ENCODE measurements at places on chromosomes 2 and 18.
A peak's percentile ranks its signal among the peaks of the same experiment; 100 is the strongest.

- H3K4me3 ChIP-seq = no peak overlapping the region
- H3K4me1 ChIP-seq = no peaks in the 10 kb centered on the region
- no peaks in the 10 kb centered on the region for H3K27me3 ChIP-seq
- no peak for DNase-seq
- H3K36me3 ChIP-seq = no peaks in the 10 kb centered on the region
These were observed 7.9 kb upstream of the NR4A2 start for GRCh38 chr2:156340377-156340776.

- no peak overlapping the region for H3K4me3 ChIP-seq
- no peaks in the 10 kb centered on the region for H3K27me3 ChIP-seq
- no peak overlapping the region for H3K27ac ChIP-seq
- DNase-seq = no peak
- H3K4me1 ChIP-seq = peaks cover 4% of the 10 kb centered on the region
These were observed 27.6 kb downstream of the RNU4ATAC start for GRCh38 chr2:121558329-121558728.

DNA sequence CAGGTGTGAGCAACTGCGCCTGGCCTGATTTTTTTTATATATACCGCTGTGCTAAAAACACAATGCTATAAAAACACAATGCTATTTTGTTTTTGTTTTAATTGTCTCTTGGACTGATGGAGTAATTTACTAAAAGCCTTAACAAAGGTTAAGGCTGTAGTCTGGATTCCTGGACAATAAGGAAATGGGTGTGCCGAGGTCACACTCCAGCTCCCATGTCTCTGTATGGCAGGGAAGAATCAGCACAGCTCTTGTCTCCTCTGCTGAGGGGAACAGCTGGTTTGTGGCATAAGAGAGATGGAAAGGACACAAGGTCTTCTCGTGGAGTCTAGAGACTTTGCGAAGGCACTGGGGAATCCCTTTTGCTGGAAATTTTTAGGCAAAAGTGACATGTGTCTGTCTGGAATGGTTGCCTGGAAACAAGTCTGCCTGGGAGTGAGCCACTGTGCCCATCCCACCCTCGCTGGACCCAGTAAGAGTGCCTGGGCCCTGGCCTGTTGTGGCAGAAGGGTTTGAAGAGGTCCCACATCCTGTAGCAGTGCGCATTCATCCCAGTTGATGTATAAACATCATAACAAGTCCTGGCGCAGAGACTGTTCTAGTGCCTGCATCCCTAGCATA, 73.1 kb downstream of the MAPK4 start:
- no peak for DNase-seq
- no peaks in the 10 kb centered on the region for H3K4me1 ChIP-seq
- no peaks in the 10 kb centered on the region for H3K27me3 ChIP-seq
- H3K27ac ChIP-seq = no peak overlapping the region
- no peaks in the 10 kb centered on the region for H3K36me3 ChIP-seq

GRCh38 chr2:192499476-192499875, 304.7 kb upstream of the TMEFF2 start:
- no peak overlapping the region for H3K27ac ChIP-seq
- no peaks in the 10 kb centered on the region for H3K27me3 ChIP-seq
- H3K4me3 ChIP-seq = no peak overlapping the region
- DNase-seq = peak; percentile 6
- no peaks in the 10 kb centered on the region for H3K36me3 ChIP-seq

- H3K27me3 ChIP-seq = no peaks in the 10 kb centered on the region
- H3K4me3 ChIP-seq = no peak overlapping the region
- no peaks in the 10 kb centered on the region for H3K36me3 ChIP-seq
- H3K27ac ChIP-seq = no peak overlapping the region
- no peak for DNase-seq
- peaks cover 2% of the 10 kb centered on the region for H3K4me1 ChIP-seq
These were observed 24.8 kb upstream of the VIT start for GRCh38 chr2:36671731-36672130.

DNA sequence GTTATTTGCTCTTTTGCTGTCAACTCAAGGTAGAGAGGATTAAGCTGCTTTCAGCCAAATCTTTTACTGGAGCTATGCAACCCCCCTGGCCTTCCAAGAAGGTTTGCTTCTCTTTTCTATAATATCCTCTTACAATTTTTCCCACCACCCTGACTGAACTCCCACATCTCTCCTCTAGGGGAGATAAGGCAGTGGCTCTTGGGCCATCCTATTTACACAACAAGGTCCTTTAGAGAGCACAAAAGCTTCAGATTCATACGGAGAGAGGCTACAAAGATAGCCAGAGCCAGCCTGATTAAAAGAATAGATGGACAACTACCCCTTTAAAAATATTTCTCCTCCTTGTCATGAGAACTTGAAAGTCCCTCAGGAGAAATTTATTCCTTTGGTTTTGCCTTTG, 95.7 kb downstream of the TPGS2 start:
- no peaks in the 10 kb centered on the region for H3K36me3 ChIP-seq
- no peak overlapping the region for H3K27ac ChIP-seq
- H3K4me1 ChIP-seq = no peaks in the 10 kb centered on the region
- H3K27me3 ChIP-seq = no peaks in the 10 kb centered on the region

DNA sequence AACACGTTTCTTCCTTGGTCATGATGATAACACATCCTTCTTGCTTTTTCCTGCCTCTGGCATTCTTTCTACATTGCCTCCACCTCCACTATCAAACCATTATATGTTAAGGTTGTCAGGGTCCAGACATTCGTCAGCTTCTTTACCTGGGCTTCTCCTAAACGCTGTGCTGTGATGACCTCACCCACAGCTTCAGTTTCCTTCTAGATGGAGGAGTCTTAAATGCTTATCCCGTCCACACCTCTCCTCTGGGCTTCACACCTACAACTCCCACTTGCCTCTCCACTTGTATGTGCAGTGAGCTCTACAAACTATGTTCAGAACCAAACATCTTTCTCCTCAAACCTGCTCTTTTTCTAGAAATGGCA, 666 bp upstream of the STAT1 start:
- no peak for DNase-seq
- H3K36me3 ChIP-seq = no peaks in the 10 kb centered on the region
- no peak overlapping the region for H3K27ac ChIP-seq

DNA sequence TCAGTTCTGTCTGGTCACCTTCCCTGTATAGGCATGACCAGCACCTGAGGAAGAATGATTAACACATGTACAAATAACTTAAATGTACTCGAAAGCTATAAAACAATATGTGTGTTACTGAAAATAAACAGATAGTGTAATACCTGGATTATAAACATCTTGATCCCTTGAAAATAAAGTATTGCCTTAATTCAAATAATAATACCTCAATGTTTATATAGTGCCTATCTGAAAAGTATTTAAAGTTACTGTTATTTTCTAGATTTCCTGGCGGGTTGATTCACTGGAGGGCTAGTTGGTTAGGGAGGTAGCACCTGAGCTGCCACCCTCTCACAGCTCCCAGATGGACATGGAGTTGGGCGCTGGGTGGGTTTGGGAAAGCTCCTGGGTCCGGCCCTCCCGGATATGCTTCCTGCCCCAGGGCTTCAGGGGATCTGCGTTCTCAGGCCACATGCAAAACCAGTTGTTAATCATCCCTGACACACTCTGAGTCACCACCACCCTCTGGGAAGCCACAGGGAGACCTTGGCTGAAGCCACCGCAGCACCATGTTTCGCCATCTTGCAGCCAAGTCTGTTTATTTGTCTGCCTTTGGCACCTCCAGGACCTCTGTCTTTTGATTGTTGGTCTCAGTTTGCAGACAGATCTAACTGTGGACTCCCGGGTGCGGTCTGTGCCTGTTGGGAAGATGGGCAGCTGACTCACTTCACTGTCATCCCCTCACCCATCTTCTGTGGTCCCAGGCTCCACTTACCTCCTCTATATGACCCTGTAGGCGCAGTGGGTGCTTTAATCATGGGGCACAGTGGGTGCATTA, 35.3 kb downstream of the RAB31 start:
- H3K4me3 ChIP-seq = no peak overlapping the region
- peak; percentile 94 for DNase-seq
- peaks cover 15% of the 10 kb centered on the region for H3K4me1 ChIP-seq
- H3K27ac ChIP-seq = peak overlapping the region; percentile 46

DNA sequence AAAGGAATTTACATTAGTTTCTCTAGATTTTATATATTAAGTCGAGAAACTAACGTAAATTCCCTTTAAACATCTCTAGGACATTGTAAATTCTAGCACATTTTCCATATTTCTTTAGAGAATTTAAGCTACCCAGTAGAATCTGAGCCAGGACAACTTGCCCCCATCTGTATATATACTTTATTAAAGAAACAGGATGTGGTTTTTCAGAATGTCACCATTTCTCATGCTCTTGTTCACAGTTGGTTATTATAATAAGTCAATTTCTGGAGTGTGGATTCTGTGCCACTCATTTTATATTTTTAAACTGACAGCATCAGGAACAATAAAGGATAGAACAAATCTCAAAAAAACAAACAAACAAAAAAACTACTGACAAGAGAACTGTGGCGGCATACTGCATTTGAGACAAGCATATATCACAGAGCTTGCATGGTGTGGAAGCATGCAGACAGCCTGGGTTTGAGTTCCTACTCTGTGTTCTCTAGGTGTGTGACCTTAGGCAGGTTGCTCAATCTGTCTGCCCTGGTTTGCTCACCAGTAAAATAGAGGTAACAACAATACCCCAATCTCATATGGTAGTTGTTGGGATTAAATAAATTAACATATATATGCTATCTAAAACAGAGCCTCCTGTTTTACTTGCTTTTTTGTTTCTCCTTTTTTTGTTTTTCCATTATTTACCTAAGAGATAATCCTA, 61.4 kb upstream of the DNER start:
- no peak overlapping the region for H3K27ac ChIP-seq
- no peak for DNase-seq
- H3K27me3 ChIP-seq = no peaks in the 10 kb centered on the region
- H3K36me3 ChIP-seq = peaks cover 9% of the 10 kb centered on the region

GRCh38 chr18:61891894-61892293, 913 bp downstream of the RNF152 start:
- H3K36me3 ChIP-seq = no peaks in the 10 kb centered on the region
- no peaks in the 10 kb centered on the region for H3K27me3 ChIP-seq
- peaks cover 4% of the 10 kb centered on the region for H3K4me1 ChIP-seq
- H3K4me3 ChIP-seq = no peak overlapping the region
- no peak for DNase-seq

GRCh38 chr18:23662309-23663263, at the start of gene ANKRD29:
ANKRD29 (minus strand) TSS chr18:23662911; CDS start chr18:23662730, 181 bp downstream.
- DNase-seq = peak; percentile 43
- H3K4me3 ChIP-seq = peak within 1 kb of the TSS; percentile 2
- H3K4me1 ChIP-seq = no peaks in the 10 kb centered on the region

DNA sequence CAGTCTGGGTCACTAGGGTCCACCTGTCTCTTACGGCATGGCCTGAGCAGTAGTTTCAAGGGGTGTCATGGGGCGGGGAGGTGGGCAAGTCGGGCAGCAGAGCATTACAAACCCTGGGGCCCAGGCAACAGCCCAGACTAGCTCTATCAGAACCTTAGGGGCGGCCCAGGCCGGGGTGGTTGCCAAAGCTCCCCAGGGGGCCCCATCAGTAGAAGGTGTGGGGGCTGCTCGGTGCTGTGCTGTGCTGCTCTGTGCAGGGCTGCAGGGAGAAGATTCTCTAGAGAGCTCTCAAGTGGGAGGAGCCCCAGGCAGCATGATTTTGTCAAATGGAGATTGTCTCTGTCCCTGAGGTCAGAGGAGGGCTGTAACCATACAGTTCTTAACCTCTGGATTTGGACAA, 36.4 kb upstream of the SLC14A1 start:
- no peak overlapping the region for H3K27ac ChIP-seq
- H3K4me3 ChIP-seq = no peak overlapping the region
- no peaks in the 10 kb centered on the region for H3K36me3 ChIP-seq

- H3K4me3 ChIP-seq = no peak overlapping the region
- H3K27me3 ChIP-seq = no peaks in the 10 kb centered on the region
- H3K36me3 ChIP-seq = no peaks in the 10 kb centered on the region
- no peaks in the 10 kb centered on the region for H3K4me1 ChIP-seq
- DNase-seq = no peak
These were observed 188.8 kb upstream of the EPC2 start for GRCh38 chr2:148455791-148456190.

GRCh38 chr18:76750269-76750668, 72.1 kb upstream of the ZNF236 start:
- no peaks in the 10 kb centered on the region for H3K27me3 ChIP-seq
- H3K4me3 ChIP-seq = no peak overlapping the region
- no peaks in the 10 kb centered on the region for H3K4me1 ChIP-seq
- H3K27ac ChIP-seq = no peak overlapping the region
- DNase-seq = no peak
- H3K36me3 ChIP-seq = no peaks in the 10 kb centered on the region

DNA sequence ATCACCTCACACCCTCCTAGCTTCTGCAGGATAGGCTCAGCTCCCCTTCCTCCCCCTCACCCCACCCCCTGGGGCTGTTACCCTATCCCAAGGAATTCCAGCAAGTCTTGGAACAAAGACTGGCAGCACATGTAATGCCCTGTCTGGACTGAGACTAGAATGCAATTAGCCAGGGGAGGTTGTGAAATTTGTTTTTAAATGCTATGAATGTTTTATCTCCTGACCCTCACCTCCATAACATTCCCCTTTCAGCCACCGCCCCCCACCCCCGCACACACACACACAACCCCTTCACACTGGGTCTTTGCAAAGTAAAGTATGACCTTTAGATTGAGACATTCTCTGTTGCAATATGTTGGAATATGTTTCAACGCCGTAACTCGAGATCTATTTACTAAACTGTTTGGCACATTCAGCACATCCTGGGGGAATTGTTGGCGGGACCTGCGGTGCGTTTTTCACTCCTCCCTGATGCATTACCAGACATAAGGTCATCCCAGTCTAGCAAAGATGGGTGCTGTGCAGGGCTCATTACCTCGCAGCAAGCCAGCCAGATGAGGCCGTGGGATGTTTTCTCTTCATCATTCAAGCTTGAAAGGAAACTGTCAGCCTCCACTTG, 290.7 kb upstream of the SLC14A2 start:
- no peaks in the 10 kb centered on the region for H3K27me3 ChIP-seq
- H3K4me1 ChIP-seq = peaks cover 8% of the 10 kb centered on the region
- no peak overlapping the region for H3K4me3 ChIP-seq
- DNase-seq = peak; percentile 74

GRCh38 chr2:139949242-139949972, 1169.2 kb upstream of the NXPH2 start:
- no peaks in the 10 kb centered on the region for H3K36me3 ChIP-seq
- no peaks in the 10 kb centered on the region for H3K4me1 ChIP-seq
- H3K4me3 ChIP-seq = no peak overlapping the region
- DNase-seq = no peak
- no peak overlapping the region for H3K27ac ChIP-seq
- H3K27me3 ChIP-seq = no peaks in the 10 kb centered on the region

DNA sequence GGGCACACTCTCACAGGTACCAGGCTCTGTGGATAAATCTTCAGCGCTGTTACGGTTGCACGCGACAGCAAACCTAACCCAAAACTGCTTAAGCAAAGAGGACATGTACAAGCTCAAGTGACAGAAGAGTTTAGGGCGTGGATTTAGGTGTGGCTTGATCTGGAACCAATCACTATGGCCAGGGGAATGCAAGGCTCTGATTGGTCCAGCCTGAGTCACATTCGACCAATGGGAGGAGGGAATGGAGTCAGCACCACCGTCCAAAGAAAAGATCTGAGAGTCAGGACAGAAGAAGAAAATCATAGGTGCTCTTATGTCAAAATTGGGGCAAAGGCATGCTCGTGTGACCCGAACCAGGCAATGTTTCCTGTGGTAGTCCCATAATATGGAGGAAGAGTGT, 139.0 kb downstream of the TRIM43 start:
- H3K36me3 ChIP-seq = no peaks in the 10 kb centered on the region
- no peaks in the 10 kb centered on the region for H3K27me3 ChIP-seq
- H3K4me1 ChIP-seq = no peaks in the 10 kb centered on the region
- DNase-seq = no peak
- no peak overlapping the region for H3K4me3 ChIP-seq
- no peak overlapping the region for H3K27ac ChIP-seq

GRCh38 chr2:65232636-65233035, 5.0 kb downstream of the ACTR2 start:
- DNase-seq = no peak
- no peak overlapping the region for H3K4me3 ChIP-seq
- no peaks in the 10 kb centered on the region for H3K36me3 ChIP-seq
- no peaks in the 10 kb centered on the region for H3K4me1 ChIP-seq

Data from mesendoderm (in vitro differentiated cells).